ENCODE measurements at places on chromosomes 16 and 17.

- DNase-seq: no peak
Observed at GRCh38 chr17:8257801-8258200, 8.7 kb downstream of the PFAS start.

- DNase-seq: no peak
Observed at GRCh38 chr16:77531752-77532151, 96.9 kb upstream of the ADAMTS18 start.

GRCh38 chr17:35849469-35850348 lies 19.0 kb downstream of the HEATR9 start:
- DNase-seq: no peak

- DNase-seq: no peak
Observed at GRCh38 chr17:45391291-45391690, 41.4 kb downstream of the ARHGAP27 start.

- DNase-seq: no peak
Observed at GRCh38 chr17:56937687-56938086, 23.2 kb downstream of the COIL start.
